Astrocyte of the cerebellum (primary cell): ENCODE measurements at places on chromosomes 3 and 15.
A peak's percentile ranks its signal among the peaks of the same experiment; 100 is the strongest.

GRCh38 chr3:87969620-87970019, 89.2 kb downstream of the CGGBP1 start:
- DNase-seq: no peak

DNA sequence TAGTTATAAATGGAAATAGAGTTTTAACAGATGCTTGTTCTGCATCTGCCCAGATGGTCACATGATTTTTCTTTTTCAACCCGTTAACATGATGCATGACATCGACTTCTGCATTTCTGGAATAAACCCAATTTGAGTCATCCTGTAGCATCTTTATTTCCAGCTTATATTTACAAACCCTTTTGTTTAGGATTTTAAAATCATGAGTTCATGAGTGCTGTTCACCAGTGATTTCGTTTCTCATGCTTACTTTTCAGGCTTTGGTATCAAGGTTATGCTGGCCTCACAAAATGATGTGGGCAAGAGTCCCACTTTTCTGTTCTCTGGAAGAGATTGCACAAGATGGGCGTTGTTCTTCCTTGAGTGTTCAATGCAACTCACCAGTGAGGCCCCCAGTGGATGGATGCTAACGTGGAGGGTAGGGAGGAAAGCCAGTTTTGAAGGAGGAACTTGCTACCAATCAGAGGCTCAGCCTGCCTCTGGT, 5.2 kb downstream of the HRH1 start:
- DNase-seq: peak; percentile 43

GRCh38 chr3:100877286-100877685, 115.9 kb downstream of the ABI3BP start:
- DNase-seq: no peak

- no peak for DNase-seq
Measured at GRCh38 chr15:71811036-71811736, 832 bp downstream of the NR2E3 start.

DNA sequence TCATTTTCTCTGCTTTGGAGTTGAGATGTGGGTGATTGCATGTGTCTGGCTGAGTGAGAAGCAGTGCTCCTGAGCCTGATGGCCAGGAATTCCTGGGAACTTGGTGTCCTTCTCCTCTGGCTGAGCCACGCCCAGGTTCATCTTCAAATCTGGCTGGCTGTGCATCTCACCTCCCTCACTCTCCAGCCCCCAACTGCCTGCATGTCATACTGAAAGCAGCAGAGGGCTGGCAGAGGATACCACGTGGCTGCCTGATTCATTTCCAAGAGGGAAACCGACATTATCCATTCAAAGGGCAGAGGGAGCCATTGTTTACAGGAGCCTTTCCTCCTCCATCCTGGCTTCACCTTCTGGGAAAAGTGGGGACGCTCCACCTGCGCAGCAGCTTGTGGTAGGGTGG, 57.4 kb downstream of the ABHD5 start:
- no peak for DNase-seq

DNA sequence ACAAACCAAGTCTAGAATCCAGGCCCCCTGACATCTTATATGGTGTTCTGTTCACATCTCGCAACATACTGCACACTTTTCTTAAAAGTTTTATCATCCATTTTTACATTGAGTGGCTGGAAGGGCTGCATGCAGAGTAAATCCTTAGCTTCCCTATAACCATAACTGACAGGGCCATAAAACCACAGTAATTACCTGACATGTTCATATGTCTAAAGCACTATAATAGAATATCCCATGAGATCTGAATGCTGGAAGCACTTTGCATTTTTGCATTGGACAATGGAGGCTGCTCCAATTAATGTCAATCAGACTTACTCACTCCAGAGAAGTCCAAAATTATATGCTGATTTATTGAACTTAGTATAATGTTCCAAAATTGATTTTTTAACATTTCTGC, 86.6 kb upstream of the HES1 start:
- no peak for DNase-seq

DNA sequence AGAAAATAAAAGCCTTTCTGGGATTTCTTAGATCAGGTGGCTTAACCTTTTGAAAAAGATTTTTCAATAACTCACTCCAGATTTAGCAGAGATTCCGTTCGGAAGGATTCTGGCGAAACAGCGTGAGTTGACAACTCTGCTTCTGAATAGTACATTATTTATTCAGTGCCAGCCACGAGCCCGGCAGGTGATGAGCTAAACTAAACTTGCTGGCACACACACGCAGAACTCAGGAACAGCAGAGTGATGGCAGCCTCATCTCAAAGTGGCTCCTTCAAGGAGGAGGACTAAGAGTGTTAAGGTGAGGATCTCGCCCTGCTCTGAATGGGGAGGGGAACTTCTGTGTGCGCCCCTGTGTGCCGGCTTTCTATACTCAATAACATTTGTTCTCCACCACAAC, 114.3 kb downstream of the FAM43A start:
- no peak for DNase-seq

- DNase-seq: no peak
Measured at GRCh38 chr3:52208556-52208955, 10.6 kb downstream of the ALAS1 start.

GRCh38 chr3:162437480-162437879, 940.9 kb downstream of the OTOL1 start:
- DNase-seq: no peak

GRCh38 chr3:46912986-46913385, 35.5 kb downstream of the PTH1R start:
- no peak for DNase-seq

DNA sequence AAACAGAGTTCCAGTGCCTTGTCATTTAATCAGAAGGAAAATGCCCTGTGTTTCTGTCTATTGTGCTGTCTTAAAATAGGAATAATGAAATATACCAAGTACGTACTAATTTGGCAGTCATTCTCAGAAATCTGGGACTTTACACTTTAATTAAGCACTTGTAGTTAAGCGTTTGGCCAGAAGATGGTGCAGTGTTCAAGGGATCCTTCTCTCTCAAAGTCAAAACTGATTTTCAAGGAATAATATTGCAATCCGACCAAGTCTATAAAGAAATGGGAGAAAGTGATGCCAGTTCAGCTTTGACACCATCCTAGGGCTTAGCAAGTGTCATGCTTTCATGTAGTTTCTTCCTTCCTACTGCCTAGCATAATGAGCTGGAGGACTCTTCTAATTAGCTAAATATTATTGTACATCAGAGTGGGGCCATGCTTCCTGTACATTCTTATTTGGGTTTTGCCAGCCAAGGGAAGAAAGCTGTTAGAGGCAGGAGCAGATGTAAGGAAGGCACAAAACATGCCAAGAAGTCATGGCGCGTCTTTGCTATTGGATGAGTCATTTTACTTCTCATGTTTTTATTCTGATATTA, 64.8 kb downstream of the SAMMSON start:
- DNase-seq: peak; percentile 35

- DNase-seq: no peak
Measured at GRCh38 chr15:92971713-92972112, 71.6 kb downstream of the CHD2 start.

DNA sequence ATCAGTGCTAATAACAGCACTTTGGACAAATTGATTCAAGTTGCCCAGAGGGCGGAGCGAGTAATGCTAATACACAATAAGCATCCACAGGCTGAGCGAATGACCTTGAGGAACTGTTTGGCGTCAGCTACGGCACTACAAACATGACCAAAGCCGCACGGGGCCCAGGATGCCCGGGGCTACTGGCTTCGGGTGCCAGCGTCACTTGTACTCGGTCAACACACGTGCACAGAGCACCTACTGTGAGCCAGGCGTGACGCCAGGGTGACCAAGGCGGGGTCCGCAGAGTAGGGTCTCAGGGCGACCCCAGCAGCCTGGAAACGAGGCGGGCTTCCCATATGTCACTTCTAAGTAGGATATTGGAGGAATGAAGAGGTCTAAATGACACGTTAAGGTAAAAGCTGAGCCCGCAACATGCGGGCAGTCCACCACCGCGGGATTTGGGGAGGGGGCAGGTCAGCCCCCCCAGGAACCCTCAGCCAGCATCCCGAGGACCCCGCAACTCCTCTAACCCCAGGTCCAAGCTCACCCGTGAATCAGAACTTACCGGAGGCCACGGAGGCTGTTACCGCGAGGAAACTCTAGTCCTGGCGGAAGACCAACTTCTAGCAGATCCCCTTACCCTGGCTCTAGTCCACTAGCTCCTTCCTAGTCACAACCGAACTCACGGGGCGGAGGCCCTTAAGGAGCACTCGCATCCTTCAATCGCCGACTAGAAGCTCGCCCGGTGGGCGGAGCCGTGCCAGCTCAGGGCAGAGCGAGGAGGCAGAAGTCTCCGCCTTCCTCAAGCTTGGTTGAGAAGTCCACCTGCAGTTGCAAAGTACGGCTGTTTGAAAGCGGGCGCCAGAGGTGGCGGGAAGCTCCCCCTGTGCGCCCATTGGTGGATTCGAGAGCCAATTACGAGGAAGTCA, at the start of gene CEP152:
TSS of gene CEP152 (minus strand) at position 656 of the 911 bp plus-strand sequence. CDS start 5,420 bp downstream, outside the sequence.
- DNase-seq: peak; percentile 99

GRCh38 chr3:61371123-61371522, 119.9 kb upstream of the FHIT start:
- DNase-seq: no peak

DNA sequence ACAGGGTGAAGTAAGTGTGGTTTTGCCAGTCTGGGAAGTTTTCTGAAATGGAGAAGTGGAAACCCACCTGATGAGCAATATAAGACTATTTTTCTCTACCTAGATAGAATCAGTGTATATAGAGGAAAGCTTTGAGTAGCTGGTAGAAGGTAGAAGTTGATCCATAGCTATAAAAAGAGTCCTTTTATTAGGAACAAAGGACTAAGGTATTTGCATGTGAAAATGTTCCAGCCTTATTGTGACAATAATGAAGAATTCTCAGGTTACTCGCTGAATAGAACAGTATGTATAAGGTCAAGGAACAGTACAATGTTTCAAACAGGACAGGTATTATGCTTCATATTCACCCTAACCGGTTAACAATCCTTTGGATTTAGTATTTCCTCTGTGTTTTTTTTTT, 972.2 kb downstream of the OTOL1 start:
- no peak for DNase-seq

- DNase-seq: no peak
Measured at GRCh38 chr3:63029921-63030320, 154.7 kb upstream of the CADPS start.

DNA sequence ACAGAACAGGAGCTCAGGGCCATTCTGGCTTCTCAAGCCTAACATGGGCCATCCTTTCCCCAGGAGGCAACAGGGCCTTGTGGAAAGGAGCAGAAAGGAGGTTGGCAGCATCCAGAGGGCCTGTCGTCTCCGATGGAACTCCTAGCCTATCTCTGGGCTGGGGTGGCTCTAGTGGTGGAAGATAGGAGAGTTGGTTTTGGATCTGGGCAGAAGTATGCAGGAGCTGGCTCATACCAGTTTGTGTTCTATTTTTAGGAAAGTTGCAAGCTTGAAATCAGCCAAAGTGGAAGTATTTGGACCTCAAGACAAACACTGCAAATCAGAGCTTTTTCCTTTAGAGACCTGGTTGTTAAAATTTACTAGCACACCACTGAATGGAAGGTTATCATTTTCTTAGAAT, 35.4 kb upstream of the XCR1 start:
- DNase-seq: no peak

DNA sequence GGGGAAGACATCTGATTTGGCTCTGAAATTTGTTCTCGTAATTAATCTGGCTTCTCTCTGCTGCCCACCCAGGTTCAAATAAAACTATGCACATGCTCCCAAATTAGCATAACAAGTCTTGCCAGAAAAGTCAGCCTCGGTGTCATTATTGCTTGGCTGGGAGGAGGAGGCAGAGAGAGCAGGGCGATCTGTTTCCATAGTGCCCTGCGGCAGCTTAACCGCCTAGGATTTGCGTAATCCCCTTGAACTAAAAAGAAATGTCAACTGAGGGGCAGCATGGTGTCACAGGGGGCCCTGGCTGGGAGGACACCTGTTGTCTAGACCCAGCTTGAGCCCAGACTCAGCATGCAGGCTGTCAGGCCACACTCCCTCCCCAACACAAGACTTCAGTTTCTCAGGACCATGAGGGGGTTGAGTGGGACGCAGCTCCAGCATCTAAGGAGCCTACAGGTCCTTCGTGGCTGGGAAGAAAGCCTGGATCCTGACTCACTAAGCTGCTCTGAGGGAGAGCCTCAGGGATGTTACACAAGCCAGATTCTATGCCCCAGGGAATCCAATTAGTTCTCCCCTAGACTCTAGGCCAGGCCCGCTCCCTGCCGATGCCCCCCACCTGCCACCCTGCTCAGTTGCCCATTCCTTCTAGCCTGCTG, 17.3 kb downstream of the MRPS11 start:
- DNase-seq: peak; percentile 20

DNA sequence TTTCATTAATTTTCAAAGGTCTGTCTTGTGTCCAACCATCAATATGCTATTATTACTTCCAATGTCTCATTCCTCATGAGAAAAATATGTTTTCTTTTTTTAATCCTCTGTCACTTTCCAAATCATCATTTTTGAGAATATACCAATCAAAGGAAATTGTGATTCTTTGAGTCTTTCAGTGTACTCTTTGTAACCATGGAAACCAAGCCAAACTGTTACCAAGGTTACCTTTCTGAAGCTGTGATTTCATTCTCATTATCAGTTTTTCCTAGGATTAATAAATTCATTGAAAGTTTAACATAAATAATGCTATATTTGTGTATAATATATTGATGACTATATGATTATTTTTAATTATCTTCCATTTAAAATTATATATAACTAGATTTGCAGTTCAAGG, 16.6 kb upstream of the PLSCR5 start:
- no peak for DNase-seq

DNA sequence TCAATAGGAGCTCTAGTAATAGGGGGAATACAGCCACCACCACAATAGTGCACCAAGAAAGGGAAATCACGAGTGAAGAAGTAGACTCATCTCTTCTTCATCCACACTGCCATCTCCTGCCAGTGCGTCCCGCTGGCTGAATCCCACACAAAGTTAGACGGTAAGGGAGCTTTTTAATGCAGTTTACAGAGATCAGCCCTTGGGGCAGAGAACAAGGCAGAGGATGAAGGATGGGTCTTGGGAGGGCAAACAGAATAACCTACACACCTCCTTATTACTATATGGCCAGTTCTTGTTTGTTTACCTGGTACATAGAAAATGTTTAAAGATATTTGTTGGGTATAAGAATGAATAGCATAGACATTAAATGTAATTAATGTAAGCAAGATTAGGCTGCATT, 11.0 kb upstream of the DPH6 start:
- DNase-seq: no peak

DNA sequence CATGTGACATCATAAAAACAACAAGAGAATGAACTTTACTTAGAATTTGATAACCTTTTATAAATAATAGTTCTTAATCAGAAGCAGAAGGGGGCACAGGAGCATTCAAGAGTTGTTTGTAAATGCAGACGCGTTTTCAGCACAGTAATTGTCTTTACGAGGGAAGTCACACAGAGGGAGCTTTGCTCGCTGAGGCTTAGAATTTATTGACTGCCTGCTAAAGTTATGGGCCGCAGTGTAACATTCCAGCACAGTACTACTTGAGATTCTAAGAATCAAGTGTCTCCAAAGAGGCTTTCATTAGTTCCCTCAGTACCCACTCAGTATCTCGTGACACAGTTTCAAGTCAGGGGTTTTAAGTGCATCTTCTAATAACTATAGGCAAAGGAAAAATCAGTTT, 288.7 kb downstream of the NR2F2 start:
- DNase-seq: no peak

GRCh38 chr15:37880009-37880834, 54.2 kb upstream of the TMCO5A start:
- peak; percentile 55 for DNase-seq
